ENCODE measurements at places on chromosomes 7 and 10.

DNA sequence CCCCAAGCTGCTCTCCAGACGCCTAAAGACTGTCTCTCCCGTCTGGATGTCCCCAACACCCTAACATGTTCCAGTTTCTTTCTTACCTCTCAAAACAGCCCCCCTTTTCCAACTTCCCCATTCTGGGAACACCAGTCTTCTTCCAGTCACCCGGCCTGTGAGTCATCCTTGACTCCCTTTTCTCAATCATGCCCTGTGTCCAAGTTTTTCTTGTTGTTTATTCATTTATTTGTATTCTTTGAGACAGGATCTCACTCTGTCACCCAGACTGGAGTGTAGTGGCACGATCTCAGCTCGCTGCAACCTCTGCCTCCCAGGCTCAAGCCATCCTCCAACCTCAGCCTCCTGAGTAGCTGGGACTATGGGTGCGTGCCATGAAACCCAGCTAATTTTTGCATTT lies 15.6 kb downstream of the SNX10 start:
- DNase-seq: peak; percentile 28

- DNase-seq: peak; percentile 39
Measured at GRCh38 chr10:101818872-101819633, 809 bp upstream of the OGA start.

DNA sequence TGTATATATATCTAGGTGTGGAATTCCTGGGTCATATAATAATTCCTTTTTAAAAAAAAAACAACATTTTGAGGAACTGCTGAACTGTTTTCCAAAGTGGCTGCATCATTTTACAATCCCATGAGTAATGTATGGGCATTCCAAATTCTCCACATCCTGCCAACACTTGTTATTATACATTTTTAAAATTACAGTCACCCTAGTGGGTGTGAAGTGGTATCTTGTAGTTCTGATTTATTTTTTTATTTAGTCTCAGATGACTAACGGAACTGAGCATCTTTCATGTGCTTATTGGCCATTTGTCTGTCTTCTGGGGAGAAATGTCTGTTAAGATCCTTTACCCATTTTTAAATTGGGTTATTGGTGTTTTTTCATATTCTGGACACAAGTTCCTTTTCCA lies 12.0 kb upstream of the KLHL7 start:
- DNase-seq: no peak

DNA sequence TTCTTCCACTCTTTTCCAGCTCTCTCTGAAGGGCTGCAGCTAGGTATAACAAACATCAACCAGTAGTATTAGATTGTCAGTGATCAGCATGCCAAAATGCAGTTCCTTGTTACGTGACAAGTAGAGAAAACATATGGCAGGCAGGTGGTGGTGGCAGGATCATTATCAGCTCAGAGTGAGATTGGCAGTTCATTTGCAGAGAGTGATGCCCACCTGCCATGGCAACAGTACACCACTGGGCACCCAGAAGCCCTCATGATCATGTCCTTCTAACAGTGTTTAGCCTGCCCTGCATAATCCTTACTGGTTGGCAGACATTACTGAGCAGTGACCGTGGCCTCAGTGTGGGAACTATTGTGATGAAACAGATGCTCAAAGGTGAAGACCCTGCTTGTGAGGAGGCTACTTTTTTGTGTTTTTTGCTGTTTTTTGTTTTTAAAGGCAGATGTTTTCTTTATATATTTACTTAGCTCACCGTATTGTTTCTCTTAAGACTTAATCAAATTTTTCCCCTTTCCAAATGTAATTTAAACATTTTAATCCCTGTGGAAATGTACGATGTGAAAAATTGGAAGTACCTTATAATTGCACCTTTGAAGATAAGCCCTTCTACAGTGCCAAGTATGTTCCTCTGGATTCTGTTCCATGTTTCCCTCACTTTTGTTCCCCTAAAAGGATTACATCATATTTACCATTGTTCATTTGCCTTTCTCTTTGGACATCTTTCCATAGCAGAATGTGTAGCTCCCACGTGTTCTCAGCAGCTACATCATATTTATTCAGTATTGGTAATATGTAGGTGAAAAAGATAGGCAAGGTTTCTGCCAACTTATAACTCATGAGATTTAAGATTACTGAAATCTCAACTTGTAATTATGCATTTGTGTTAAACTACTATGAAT lies 179.6 kb downstream of the SND1 start:
- DNase-seq: no peak

DNA sequence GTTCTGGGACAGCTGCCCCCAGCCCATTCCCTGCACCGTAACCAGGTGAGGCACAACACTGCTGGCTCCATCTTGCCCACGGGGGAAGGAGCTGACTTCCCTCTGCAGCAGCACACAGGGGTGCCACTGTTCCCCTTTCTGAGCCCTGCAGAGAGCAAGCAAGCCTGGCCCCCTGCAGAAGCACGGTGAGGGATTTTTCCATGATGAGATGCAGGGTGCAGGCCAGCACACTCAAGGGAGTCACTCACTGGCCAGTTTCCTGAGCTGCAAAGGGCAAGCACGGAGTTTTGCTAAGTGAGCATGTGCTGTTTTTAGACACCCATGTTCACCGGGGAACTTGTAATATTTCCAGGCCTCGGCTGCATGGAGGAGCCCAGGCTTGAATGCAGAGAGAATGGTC lies 176.6 kb downstream of the PIP4K2A start:
- no peak for DNase-seq

DNA sequence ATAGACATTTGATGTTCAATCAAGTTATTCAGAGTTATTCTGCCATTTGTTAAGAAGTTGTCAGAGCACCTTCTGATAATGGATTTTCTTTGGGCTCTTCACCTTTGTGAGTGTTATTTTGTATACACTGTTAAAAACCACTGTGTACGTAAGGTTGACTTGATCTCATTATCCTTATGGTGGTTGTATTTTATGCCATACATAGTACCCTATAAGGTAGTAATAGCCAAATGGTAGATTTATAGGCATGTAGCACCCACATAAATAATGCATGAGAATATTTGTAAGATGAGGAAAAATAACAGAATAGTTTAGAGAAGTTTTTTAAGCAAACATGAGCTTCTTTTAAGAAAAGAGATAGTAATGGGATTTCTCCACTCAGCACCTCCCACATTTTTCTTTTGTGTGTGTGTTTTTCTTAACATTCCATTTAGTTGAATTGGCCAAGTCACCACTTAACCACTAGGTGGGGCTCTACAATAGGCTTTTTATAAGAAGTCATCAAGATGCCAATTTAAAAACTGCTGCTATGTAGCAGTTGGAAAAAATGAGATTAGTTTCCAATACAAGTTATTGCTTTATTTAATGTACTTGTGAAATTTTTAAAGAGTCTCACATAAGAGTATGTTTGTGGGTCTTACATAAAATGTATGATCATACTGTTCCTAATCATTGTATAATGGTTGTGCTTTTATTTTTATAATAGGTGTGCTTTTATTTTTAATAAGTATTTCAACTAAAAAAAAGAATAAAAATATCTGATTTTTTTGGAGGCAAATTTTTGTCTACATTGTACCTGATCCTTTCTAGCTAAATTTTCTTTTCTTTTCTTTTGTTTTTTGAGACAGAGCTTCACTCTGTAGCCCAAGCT lies 41.1 kb upstream of the STMP1 start:
- DNase-seq: peak; percentile 45
